CD4-positive, alpha-beta T cell treated with Interleukin-1 beta for 1 hour (primary cell): ENCODE measurements at places on chromosomes 3 and 15.

- no peak for DNase-seq
These were observed 12.6 kb upstream of the RNU6-1 start for GRCh38 chr15:67852418-67852817.

GRCh38 chr3:158279609-158280008 lies 169.7 kb downstream of the RSRC1 start:
- DNase-seq: no peak

- DNase-seq: no peak
These were observed 33.3 kb downstream of the GLB1 start for GRCh38 chr3:33063651-33064051.

- no peak for DNase-seq
These were observed 15.3 kb upstream of the PRKCD start for GRCh38 chr3:53145713-53146080.

DNA sequence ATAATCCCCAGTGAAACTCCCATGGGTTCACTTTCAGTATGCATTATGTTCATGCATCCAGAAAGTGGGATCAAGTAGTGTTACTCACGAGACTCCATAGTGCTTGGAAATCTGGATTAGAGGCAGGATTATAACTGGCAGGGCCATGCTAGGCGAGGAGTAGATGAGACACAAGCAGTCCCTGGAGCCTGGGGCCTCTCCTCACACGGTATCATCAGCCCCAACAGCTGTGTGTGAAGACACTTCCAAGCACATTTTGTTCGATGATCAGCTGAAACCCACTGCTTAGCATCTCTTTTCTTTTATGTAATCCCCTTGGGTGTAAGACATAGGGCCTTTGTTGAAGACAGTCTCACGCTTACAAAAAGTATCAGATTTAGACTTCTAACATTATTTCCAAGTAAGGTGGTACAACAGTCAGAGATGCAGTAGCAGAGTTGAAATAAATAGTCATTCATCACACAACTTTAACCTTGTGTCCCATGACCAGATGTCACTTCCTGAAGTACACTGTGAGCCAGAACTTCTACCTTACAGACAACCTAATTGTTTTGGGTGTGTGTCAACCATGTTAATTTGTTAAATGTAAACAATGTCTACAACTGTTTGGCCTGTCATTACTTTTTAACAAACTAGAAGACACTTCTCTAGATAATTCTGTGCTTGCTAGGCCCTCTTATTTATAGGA lies 116.9 kb downstream of the GADL1 start:
- DNase-seq: no peak

DNA sequence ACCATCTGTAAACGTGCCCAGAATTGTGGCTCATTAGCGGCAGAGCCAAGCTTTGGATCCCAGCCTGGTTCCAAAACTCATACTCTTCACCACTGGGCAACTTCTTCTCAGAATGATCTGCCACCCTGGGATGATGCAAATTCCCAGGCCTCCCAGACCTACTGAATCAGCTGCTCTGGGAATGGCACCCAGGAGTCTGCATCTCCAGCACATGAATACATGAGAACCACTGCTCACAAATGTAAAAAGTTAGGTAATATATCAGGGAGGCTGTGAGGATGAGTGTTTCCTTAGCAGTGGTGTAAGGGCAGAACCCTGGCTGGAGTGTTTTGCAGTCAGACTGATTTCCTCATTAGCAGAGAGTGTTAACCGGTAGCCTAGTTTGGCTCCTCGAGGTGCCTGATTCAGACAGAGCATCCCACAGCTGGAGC lies 94.2 kb downstream of the LIPC start:
- DNase-seq: no peak

GRCh38 chr3:139988472-139989156 lies 53.6 kb downstream of the CLSTN2 start:
- no peak for DNase-seq

DNA sequence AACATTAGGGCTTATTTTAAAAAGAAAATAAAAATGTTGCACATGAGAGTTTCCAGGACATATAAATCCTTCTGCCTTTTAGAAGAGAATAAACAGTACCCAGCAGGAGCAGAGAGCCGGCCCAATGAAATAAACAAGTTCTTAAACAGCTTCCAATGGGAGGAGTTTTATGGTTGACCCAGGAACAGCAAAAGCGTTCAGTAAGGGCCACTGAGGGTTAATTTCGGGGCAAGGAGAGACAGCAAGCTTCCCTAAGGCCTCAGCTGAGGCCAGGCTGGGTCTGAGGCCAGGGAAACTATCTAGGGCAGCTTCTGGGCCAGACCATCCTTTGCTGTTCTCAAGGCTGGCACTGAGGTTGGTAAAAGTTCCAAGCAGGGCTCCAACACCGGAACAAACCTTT lies 3.4 kb downstream of the PDZRN3 start:
- DNase-seq: no peak

DNA sequence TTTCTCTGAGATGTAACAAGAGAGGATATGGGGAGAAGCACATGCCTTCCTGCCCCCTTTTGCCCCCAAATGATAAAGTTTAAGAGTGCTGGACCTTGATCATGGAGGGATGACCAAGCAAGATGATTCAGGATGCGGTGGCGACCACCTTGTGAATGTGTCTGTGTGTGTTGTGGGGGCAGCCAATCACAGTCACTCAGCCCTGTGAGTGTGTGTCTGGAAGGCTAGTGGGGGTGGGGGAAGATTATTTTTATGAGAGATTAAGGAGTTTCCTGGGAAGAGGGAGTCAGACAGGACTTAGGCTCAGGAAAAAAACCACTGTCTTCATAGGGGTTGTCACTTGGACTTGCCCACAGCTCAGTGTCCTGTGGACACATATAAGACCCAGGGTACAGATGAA lies 57.8 kb upstream of the KY start:
- no peak for DNase-seq

GRCh38 chr3:147773116-147773630 lies 364.0 kb downstream of the ZIC1 start:
- DNase-seq: no peak
